Osteocyte (in vitro differentiated cells): ENCODE measurements at places on chromosomes 16 and 17. TPM values are rescaled to one million over a fixed set of nuclear protein-coding genes. Genes with fewer than 3 reads are reported as not detected.

The CACNG4 gene
- 5.6 TPM in 2 replicates for total RNA-seq

The CUEDC1 gene
- total RNA-seq, result 34.7 and 38.4 TPM in 2 replicates

The PMP22 gene
- total RNA-seq, result 188 and 204 TPM in 2 replicates

The HP gene
- not detected in 2 replicates for total RNA-seq

The CACNG5 gene
- not detected in 2 replicates for total RNA-seq

The ITGAL gene
- not detected in 2 replicates for total RNA-seq
